ENCODE measurements at places on chromosomes 1 and 21. TPM values are rescaled to one million over a fixed set of nuclear protein-coding genes. Genes with fewer than 3 reads are reported as not detected.

Gene CDKN2C
- not detected for total RNA-seq

Gene SLC45A3
- 16.0 TPM for total RNA-seq

Gene OR10J1
- total RNA-seq: not detected

Gene NECTIN4
- total RNA-seq: not detected

Gene SYTL1
- total RNA-seq: 5.4 TPM

Gene GBP6
- total RNA-seq: not detected

Gene NBPF26
- total RNA-seq: 4.1 TPM

Gene APP
- total RNA-seq: 383 TPM

Gene PROK1
- total RNA-seq: not detected

Gene SLC6A9
- 20.0 TPM for total RNA-seq

Gene RUNX1
- total RNA-seq: 0.23 TPM

DNA sequence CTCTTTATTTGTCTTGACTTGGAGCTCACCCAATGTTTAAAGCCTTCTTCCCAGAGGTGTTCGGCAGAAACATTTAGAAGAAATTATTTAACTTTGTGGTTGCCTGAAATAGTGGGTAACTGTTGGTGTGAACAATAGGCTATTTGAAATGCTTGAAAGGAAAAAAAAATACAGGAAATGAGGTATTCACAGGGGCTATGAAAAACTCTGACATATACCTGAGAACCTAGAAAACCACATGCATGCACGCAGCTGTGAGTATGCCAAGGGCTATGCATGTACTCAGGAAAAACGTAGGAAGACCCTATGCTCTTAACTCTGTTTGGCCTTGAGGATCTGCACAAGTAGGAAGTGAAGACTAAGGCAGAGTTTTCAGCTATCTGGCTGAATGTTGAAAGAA, 16.4 kb upstream of the RNF186 start:
- no peak for DNase-seq

- DNase-seq: no peak
These were observed 17.3 kb downstream of the C8B start for GRCh38 chr1:56948403-56949023.

GRCh38 chr1:86289161-86289560, 107.0 kb downstream of the ODF2L start:
- no peak for DNase-seq

DNA sequence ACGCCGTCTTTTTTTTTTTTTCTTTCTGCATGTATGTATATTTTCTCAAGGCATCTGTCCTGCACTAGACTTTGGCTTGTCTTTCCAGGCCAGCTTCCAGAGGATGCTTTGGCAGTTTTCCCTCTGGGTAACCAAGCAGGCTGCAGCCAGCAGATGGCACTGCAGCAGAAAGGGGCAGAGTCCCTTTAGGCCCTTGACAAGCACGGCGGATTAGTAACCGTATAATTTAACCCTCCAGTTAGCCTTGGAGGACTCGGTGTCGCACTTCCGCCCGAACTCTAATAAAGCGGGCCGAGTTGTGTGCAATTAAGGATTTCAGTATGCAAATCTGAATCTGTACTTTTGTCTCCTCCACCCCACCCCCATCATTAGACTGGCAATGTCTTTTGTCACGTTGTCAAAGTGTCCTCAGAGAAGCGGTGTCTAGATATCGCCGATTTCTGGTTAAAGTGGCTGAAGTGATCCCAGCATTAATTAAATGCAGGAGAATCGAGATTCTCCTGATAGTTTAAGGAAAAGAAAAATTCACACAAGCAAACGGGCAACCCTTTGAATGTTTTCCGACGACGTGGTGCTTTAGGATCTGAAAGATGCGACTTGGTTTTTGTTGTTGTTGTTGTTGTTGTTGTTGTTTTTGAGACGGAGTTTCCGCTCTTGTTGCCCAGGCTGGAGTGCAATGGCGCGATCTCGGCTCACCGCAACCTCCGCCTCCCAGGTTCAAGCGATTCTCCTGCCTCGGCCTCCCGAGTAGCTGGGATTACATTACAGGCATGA, 1.1 kb upstream of the TMEM167B start:
- DNase-seq: peak; percentile 93

DNA sequence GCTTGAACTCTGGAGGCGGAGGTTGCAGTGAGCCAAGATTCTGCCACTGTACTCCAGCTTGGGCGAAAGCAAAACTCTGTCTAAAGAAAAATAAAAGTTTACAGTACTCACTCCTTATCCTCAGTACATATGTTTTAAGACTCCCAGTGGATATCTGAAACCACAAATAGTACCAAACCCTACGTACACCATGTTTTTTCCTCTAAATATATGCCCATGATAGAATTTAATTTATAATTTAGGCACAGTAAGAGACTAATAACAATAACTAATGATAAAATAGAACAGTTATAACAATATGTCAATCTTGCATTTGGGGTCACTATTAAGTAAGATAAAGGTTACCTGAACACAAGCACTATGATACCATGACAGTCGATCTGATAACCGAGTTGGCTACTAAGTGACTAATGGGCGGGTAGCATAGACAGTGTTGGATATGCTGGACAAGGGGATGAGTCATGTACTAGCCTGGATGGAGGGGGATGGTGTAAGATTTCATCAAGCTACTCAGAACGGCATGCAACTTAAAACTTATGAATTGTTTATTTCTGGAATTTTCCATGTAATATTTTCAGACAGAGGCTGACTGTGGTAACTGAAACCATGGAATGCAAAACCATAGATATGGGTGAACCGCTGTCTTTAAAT, 43.7 kb downstream of the ST7L start:
- no peak for DNase-seq

GRCh38 chr1:15060104-15060503, 93.4 kb upstream of the TMEM51 start:
- peak; percentile 17 for DNase-seq

DNA sequence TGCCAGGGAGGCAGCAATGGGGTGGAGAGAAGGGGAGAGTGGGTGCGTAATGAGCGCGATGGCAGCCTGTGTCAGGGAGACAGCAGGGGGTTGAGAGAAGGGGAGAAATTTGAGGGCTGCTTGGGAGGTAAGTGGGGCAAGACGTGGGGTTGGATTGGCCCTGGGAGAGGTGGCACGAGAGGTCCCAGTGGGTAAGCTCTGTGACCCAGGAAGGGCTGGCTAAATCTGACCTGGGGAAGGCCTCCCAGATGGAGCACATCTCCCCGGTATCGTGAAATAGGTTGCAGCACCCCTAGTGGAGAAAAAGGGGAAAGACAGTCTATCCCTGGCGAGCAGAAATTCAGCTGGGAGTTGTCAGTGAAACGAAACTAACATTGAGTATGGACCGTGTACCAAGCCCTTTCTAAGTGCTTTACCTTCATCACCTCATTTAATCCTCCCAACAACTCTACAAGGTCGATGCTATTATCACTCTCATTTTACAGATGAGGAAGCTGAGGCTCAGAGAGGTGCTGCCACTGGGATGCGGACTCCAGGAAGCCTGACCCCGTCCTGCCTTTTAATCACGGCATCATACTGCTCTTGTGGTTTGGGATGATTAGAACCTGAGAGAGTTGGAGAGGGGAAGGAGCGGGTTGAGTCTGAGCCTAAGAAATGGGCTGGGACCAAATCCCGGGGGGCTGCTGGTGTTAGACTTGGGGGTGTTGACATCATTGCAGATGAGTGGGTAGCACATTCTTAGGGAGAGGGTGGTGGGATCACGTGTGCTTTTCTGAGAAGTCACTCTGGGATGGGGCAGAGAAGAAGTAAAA, 56.6 kb upstream of the RPL11 start:
- DNase-seq: peak; percentile 77

GRCh38 chr21:28953247-28953646, 39.4 kb downstream of the LTN1 start:
- no peak for DNase-seq

GRCh38 chr1:183871601-183872000, 66.7 kb downstream of the RGL1 start:
- no peak for DNase-seq

- no peak for DNase-seq
These were observed 167.9 kb downstream of the KCNJ6 start for GRCh38 chr21:37748351-37748750.

DNA sequence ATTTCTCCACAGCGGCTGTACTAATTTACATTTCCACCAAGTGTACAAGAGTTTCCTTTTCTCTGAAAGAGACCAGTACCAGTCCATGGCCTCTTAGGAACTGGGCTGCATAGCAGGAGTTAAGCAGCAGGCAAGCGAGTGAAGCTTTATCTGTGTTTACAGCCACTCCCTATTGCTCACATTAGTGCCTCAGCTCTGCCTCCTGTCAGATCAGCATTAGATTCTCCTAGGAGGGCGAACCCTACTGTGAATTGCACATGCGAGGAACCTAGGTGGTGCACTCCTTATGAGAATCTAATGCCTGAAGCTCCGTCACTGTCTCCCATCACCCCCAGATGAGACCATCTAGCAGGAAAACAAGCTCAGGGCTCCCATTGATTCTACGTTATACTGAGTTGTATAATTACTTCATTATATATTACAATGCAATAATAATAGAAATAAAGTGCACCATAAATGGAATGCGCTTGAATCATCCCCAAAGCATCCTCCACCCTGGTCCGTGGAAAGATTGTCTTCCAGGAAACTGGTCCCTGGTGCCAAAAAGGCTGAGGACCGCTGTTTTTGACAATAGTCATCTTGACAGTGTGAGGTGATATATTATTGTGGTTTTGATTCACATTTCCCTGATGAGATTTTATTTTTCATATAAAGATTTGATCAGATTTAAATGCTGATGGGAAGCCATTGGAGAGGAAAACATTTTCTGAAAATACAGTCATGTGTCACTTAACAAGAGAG, 45.5 kb upstream of the MRPS6 start:
- DNase-seq: no peak

DNA sequence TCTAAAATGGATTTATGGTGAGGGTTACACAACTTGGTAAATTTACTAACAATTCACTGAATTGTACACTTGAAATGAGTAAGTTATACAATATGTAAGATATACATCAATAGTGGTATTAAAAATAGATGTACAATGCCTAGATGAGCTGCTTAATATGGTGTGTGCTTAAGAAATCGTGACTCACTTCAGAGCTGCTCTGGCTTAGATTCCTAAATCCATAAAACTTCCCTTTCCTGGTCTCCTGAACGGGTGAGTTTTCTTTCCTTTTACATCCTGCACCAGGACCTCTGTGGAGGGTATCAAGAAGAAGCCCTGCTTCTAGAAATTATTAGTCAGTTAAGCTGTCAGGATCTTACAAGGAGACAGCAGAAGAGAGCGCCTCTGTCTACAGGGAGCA, 30.4 kb downstream of the H3-3A start:
- no peak for DNase-seq

DNA sequence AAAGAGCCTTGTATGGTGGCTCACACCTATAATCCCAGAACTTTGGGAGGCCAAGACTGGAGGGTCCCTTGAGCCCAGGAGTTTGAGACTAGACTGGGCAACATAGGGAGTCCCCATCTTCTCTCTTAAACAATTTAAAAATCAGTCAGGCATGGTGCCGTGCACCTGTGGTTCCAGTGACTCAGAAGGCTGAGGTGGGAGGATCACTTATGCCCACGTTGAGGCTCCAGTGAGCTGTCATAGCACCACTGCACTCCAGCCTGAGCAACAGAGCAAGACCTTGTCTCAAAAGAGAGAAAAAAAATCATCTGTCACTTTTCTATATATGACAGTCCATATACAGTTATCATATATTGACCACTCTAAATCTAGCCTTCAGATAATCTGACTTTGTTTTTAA, 658.3 kb downstream of the LTN1 start:
- no peak for DNase-seq

DNA sequence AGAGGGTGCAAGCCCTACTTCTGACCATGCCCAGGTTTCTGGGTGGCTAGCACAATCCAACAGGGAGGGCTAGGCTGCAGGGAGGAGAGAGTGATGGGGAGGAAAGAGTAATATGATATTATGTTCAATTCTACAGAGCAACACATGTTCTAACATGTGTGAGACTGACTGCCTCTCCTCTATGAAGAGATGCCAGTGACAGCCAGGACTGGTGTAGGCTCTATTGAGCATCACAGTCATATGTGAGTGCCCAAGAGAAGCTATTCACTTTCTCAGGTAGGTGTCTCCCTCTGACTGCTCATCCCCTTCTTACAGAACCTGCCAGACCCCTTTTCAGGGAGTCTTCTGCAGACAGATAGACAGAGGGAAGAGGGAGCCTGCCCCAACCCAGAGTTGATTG, 446.1 kb downstream of the SIPA1L2 start:
- no peak for DNase-seq

GRCh38 chr1:246450611-246451251, 56.3 kb downstream of the SMYD3 start:
- DNase-seq: peak; percentile 56

DNA sequence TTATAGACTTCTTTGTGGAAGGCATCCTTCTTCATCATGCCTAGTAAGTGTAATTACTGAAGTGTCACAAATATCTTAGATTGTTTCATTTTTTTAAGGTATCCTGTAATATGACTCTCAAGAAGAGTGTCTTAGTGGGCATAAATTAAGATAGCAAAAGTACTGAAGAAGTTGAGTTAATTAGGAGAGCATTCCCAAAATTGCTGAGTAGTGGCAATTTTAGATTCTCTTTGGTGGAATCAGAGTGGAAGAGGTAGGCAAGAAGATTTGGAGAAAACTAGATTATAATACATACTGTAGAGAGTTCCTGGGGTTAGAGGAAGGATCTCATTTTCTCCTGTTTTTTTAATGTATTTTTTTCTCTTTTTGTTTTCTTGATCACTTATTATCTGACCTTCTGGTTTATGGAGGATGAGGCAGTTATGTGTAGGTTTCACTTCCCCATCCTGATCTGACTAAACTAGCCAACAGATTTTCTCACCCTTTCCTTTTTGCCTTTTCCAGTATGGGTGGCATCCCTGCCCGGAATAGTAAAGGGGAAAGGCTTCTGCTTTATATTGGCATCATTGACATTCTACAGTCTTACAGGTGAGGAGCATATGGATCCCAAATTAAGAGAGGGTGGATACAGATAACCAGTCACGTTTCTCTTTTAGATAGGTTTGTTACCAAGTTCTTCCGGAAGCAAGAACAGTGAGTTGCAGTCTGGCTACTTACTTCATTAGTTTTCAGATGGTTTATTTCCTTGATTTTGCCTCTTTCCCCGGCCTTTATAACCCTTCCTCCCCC, 16.7 kb upstream of the PSMD4 start:
- no peak for DNase-seq

- no peak for DNase-seq
These were observed 82.8 kb downstream of the TRIM33 start for GRCh38 chr1:114428083-114428754.

DNA sequence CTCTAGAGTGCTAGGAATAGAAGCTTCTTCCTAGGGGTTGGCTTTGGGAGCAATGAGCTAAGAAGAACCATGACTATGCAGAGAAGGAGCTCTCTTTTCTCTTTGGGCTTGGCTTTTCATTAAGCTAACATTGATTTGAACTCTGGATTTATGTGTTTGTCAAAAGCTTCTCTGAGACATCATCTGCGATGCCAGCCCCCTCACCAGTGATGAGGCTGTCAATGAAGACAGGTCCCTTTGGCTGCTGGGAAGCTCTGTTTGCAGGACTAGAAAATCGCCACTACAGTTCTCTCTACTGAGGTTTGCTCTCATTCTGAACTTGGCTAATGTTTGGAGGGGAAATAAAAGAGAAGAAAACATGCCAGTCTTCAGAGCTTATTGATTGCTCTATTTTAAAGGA, 185.0 kb downstream of the PCP4 start:
- DNase-seq: no peak
